ENCODE measurements at places on chromosomes 6 and 20. TPM values are rescaled to one million over a fixed set of nuclear protein-coding genes. Genes with fewer than 3 reads are reported as not detected.

GRCh38 chr20:58795181-58795922 lies 55.4 kb downstream of the GNAS-AS1 start:
- H3K27ac ChIP-seq: no peak overlapping the region
- H3K27me3 ChIP-seq: no peaks in the 10 kb centered on the region
- no peak for DNase-seq
- H3K4me1 ChIP-seq: no peaks in the 10 kb centered on the region
- H3K36me3 ChIP-seq: no peaks in the 10 kb centered on the region

DNA sequence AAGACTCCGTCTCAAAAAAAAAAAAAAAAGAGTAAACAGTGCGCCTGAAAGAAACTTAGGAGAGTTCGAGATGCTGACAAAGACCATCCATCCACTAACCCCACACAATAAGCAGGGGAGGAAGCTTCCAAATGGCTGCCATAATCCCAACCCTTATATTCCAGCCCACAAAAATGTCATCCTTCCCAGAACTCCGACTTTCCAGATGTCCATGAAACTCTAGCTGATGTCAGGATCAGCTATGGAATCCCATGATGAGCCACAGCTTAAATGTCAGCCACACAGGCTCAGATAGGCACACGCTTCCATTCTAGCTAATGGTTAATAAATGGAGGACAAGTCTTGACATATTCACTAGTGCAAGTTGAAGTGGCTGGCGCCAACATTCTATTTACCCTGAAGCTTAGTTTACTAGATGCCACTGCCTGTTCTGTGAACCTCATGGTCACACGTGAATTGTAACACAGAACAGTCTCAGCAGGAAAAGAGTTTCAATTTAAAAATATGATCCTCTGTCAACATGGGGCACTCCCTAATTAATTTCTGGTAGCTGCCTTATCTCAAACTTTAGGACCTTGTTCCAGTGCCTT lies 75.5 kb downstream of the FOXF2 start:
- DNase-seq: no peak
- no peak overlapping the region for H3K27ac ChIP-seq
- no peaks in the 10 kb centered on the region for H3K4me1 ChIP-seq
- no peaks in the 10 kb centered on the region for H3K36me3 ChIP-seq

- H3K4me1 ChIP-seq: no peaks in the 10 kb centered on the region
- H3K27ac ChIP-seq: no peak overlapping the region
- H3K36me3 ChIP-seq: no peaks in the 10 kb centered on the region
- H3K27me3 ChIP-seq: no peaks in the 10 kb centered on the region
Measured at GRCh38 chr6:50922579-50923525, 104.2 kb downstream of the TFAP2B start.

The ACTL10 gene
- 4.3 TPM for total RNA-seq

DNA sequence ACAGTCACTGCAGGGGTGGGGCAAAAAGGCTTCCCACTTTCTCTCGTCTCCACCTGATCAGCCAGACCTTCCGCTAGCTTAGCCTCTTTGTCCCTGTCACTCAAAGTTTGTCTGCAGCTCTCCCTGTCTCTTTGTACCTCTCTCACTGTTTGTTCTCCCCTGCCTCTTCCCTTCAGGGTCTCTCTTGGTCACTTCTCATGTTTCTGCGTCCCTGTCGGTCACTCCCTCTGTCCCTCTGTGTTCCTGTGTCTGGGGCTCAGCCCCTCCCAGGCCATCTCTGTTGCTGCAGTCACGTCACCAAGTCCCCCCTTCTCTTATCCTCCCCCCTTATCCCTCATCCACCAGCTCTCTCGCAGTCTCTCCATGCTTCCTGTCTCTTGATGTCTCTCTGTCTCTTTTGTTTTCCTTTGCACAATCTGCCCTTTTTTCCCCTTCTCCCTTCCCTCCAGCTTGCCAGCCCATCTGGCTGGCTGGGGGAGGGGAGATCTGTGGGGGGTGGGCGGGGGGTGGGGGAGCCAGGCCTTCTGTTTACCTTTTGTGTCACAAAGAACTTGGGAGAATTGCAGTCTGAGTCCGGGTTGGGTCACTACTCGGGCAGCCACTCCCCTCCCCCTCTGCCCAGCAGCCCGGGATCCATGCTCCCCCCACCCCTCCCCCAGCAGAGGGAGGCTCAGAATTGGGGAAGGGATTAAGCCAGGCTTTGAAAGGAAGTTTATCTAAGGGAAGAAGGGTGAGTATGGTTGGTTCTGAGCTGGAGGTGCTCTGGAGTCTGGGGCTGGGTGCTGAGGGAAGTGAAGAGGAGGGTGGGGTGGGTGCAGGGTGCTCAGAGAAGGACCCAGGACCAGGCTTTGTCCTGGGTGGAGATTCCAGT lies 32.3 kb downstream of the FOXP4 start:
- H3K27me3 ChIP-seq: no peaks in the 10 kb centered on the region
- no peaks in the 10 kb centered on the region for H3K36me3 ChIP-seq
- H3K4me3 ChIP-seq: no peak overlapping the region
- DNase-seq: no peak
- H3K27ac ChIP-seq: peak overlapping the region; percentile 34
- peaks cover 26% of the 10 kb centered on the region for H3K4me1 ChIP-seq

DNA sequence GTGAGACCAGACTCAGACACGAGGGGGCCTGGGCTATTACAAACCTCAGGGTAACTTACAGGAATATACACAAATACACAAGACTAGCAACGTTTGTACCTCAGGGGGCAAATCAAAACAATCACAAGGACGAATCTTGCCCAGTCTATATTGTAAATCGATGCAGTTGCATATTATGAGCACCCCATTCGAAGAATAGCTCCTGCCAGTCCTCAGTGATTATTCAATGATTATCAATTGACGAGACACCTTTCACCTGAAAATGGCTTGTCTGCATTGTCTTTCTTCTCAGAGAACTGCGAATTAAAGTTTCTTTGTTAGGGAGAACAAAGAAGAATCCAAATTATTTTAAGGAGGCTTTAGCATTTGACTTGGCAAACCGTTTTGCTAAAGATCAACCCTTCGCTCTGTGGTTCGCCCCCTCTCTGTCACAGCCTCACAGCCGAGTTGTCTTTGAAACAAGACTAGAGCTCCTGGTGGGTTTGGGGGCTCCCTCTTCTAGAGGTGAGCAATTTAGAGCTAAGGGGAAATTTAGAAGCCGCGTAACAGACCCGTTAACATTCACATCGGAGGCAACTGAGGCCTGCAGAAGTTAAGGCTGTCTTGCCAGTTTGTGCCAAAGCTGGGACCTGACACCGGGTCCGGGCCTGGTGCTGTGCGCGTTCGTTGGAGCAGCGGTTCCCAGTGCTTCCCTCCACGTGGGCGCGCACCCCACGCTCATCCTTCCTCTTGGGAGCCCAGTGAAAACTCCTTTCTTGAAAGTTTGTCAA lies 24.9 kb upstream of the MAP3K7 start:
- H3K4me1 ChIP-seq: peaks cover 7% of the 10 kb centered on the region
- H3K27ac ChIP-seq: no peak overlapping the region
- H3K36me3 ChIP-seq: no peaks in the 10 kb centered on the region
- H3K27me3 ChIP-seq: peaks cover 8% of the 10 kb centered on the region

DNA sequence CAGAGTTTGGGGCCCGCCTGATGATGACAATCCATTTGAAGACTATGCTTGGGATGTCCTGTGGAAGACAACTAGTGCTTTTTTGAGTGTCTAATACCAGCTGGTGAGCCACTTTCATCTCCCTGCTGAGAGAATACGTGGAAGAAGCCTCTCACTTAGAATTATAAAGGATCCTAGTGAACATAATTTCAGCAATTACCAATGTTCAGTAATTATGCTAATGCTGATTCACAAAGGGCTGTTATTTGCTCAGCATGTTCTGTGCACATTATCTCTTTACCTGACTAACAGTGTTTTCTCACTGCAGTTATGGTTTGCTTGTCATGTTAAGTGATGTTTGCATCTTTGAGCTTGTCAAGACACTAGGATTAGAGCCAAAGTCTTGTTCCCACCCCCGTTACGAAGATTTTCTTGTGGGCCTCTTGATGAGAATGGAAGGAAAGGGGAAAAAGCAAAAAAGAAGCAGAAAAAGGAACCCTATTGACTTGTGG lies 282.1 kb upstream of the CHD6 start:
- H3K27ac ChIP-seq: no peak overlapping the region
- no peak overlapping the region for H3K4me3 ChIP-seq
- no peaks in the 10 kb centered on the region for H3K27me3 ChIP-seq
- no peaks in the 10 kb centered on the region for H3K36me3 ChIP-seq
- no peak for DNase-seq
- H3K4me1 ChIP-seq: no peaks in the 10 kb centered on the region

The ERVFRD-1 gene
- total RNA-seq: not detected

The OVOL2 gene
- total RNA-seq: not detected

DNA sequence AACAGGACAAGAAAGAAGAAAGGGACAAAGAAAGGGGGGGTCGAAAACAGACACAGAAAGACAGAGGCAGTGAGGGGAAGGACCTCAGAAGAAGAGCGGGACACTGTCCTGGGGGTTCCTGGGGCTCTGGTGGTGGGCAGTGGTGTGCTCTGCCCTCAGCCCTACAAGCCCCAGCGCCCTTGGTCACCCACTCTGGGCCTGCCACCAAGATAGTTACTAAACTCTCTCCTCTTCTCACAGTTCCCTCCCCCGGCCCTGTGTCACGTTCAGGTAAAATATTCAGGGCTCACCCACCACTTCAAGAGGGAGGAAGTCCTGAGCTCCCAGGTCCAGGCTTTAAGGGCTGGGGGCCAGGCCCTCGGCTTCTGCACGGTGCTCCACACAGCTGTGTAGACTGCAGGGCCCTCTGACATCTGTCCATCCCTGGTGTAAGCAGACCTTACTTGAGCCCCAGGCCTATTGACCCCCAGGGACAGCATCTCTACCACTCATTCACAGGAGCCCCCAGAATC lies 87.4 kb downstream of the MRPL14 start:
- H3K4me1 ChIP-seq: peaks cover 24% of the 10 kb centered on the region
- no peak overlapping the region for H3K4me3 ChIP-seq
- no peaks in the 10 kb centered on the region for H3K27me3 ChIP-seq
- H3K27ac ChIP-seq: peak overlapping the region; percentile 1

The CALHM4 gene
- not detected for total RNA-seq

DNA sequence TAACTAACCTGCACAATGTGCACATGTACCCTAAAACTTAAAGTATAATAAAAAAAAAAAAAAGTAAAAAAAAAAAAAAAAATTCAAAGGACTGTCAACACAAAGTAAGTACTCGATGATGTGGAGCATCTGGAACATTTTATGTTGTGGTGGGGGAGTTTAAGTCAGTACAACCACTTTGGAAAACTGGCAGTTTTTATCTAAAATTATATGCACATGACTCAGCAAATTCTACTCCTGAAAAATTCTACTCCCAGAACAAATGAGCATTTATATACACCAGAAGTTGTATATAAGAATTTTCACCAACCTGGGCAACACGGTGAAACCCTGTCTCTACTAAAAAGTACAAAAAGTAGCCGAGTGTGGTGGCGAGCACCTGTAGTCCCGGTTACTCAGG lies 36.9 kb upstream of the CCDC28A start:
- H3K27ac ChIP-seq: no peak overlapping the region
- H3K27me3 ChIP-seq: no peaks in the 10 kb centered on the region
- DNase-seq: no peak
- H3K4me3 ChIP-seq: no peak overlapping the region
- no peaks in the 10 kb centered on the region for H3K36me3 ChIP-seq

GRCh38 chr6:43724914-43725642 lies 37.5 kb upstream of the MRPS18A start:
- no peaks in the 10 kb centered on the region for H3K36me3 ChIP-seq
- DNase-seq: peak; percentile 90
- peaks cover 12% of the 10 kb centered on the region for H3K4me1 ChIP-seq
- H3K4me3 ChIP-seq: no peak overlapping the region
- peak overlapping the region; percentile 52 for H3K27ac ChIP-seq

- H3K27ac ChIP-seq: peak within 1 kb of the TSS; percentile 90
- peak; percentile 91 for DNase-seq
- peaks cover 3% of the 10 kb centered on the region for H3K36me3 ChIP-seq
- peak within 1 kb of the TSS; percentile 77 for H3K4me3 ChIP-seq
Measured at GRCh38 chr6:135054569-135055498, at the start of gene HBS1L. Gene HBS1L, minus strand, starts transcription at chr6:135054822. Its CDS starts 131 bp downstream, at chr6:135054691.

GRCh38 chr6:163942790-163943189 lies 528.3 kb downstream of the QKI start:
- peak overlapping the region; percentile 88 for H3K27ac ChIP-seq
- H3K4me1 ChIP-seq: peaks cover 69% of the 10 kb centered on the region

- no peak overlapping the region for H3K4me3 ChIP-seq
- H3K27ac ChIP-seq: no peak overlapping the region
- DNase-seq: peak; percentile 15
- H3K4me1 ChIP-seq: no peaks in the 10 kb centered on the region
- no peaks in the 10 kb centered on the region for H3K36me3 ChIP-seq
Measured at GRCh38 chr6:33915134-33915533, 111.3 kb upstream of the MLN start.

GRCh38 chr6:116763906-116764628 lies 1.5 kb downstream of the FAM162B start:
- H3K4me3 ChIP-seq: peak overlapping the region; percentile 64
- no peaks in the 10 kb centered on the region for H3K4me1 ChIP-seq
- no peaks in the 10 kb centered on the region for H3K27me3 ChIP-seq
- no peak overlapping the region for H3K27ac ChIP-seq
- no peak for DNase-seq

- DNase-seq: no peak
- no peaks in the 10 kb centered on the region for H3K4me1 ChIP-seq
- H3K27me3 ChIP-seq: no peaks in the 10 kb centered on the region
- H3K36me3 ChIP-seq: no peaks in the 10 kb centered on the region
- no peak overlapping the region for H3K4me3 ChIP-seq
- no peak overlapping the region for H3K27ac ChIP-seq
Measured at GRCh38 chr6:12222405-12223366, 67.5 kb upstream of the EDN1 start.

- no peak for DNase-seq
- H3K27me3 ChIP-seq: no peaks in the 10 kb centered on the region
- H3K4me1 ChIP-seq: peaks cover 3% of the 10 kb centered on the region
- H3K4me3 ChIP-seq: no peak overlapping the region
- no peak overlapping the region for H3K27ac ChIP-seq
Measured at GRCh38 chr6:1535295-1535694, 74.4 kb upstream of the FOXC1 start.

The BPIFA1 gene
- total RNA-seq: not detected
